ENCODE measurements at places on chromosomes 2 and 18. TPM values are rescaled to one million over a fixed set of nuclear protein-coding genes. Genes with fewer than 3 reads are reported as not detected.

Gene PDCD1
- 1.2 TPM for total RNA-seq

Gene TLX2
- not detected for total RNA-seq

Gene FAP
- 0.91 TPM for total RNA-seq

Gene FRZB
- 0.53 TPM for total RNA-seq

Gene TAF1B
- total RNA-seq, result 12.1 TPM

Gene KIF1A
- not detected for total RNA-seq

Gene LIMS2
- total RNA-seq, result 6.8 TPM

Gene REG3A
- total RNA-seq, result not detected

Gene LRP2
- not detected for total RNA-seq

Gene LOXHD1
- total RNA-seq, result not detected

All from esophagus squamous epithelium (tissue), 5 donors.